Left kidney (tissue), 8 donors: ENCODE measurements at places on chromosomes 12 and 14. TPM values are rescaled to one million over a fixed set of nuclear protein-coding genes. Genes with fewer than 3 reads are reported as not detected.

Gene SLCO1B1
- not detected for polyA plus RNA-seq

Gene PDE3A
- 26.8 TPM for polyA plus RNA-seq

DNA sequence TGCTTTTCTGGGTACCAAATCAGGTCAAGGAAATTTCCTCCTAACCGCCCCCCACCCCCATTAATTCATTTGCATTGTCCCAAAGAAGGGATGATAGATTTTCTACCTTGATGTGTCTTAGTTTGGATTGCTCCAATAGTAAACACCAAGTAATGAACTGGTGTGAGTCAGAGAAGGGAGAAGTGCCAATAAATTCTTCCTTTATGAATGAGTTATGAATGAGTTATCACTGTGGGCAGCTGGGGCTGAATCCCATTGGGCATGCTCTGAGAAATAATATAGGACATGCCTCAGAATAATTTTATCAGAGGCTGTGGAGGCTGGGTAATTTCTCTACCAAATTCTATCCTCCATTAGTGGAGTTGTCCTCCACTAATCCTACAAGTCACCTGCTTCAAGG, 277.9 kb upstream of the FLRT2 start:
- DNase-seq = no peak

- peak; percentile 25 for DNase-seq
Measured at GRCh38 chr12:45305907-45306306, 90.0 kb downstream of the ANO6 start.

Gene SRRM4
- 0.02 TPM for polyA plus RNA-seq

GRCh38 chr14:103220134-103220981, 97.1 kb downstream of the TNFAIP2 start:
- DNase-seq = no peak

GRCh38 chr12:57895389-57896114, 45.8 kb upstream of the ATP23 start:
- DNase-seq = no peak

- DNase-seq = no peak
Measured at GRCh38 chr12:15733136-15733535, 56.1 kb downstream of the EPS8 start.

DNA sequence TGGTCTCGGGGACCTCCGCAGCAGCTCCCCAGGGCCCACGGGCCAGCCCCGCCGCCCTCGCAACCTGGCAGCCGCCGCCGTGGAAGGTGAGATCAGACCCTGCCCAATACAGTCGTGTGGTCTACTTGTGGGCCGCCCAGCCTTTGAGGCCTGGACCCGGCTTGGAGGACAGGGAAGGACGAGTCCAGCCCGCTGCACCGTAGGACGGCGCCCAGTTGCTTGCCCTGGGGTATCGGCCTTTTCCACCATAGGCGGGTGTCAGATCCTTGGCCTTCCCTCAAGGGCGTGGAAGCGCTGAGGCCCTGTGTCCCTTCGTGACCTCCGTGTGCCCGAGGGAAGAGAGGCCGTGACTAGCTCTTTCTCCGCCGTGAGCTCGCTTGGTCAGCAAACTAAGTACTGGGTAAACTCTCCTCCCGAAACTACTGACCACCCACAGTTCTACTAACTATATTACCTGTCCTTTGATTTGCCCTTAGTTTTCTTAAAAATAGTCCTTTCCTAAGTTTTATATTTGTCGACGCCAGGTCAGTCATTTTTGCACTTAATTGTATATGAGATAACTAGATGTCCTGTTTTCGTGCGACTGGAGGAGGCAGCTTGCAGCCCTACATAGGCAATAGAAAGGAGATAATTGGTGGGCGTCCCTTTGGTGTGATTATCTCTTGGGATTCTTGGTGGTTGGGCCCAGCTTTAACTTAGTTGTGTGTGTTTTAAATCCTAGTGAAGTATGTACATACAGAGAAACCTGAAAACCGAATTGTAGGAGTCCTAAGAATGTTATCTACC, 757 bp downstream of the SLC25A3 start:
- DNase-seq = peak; percentile 32

DNA sequence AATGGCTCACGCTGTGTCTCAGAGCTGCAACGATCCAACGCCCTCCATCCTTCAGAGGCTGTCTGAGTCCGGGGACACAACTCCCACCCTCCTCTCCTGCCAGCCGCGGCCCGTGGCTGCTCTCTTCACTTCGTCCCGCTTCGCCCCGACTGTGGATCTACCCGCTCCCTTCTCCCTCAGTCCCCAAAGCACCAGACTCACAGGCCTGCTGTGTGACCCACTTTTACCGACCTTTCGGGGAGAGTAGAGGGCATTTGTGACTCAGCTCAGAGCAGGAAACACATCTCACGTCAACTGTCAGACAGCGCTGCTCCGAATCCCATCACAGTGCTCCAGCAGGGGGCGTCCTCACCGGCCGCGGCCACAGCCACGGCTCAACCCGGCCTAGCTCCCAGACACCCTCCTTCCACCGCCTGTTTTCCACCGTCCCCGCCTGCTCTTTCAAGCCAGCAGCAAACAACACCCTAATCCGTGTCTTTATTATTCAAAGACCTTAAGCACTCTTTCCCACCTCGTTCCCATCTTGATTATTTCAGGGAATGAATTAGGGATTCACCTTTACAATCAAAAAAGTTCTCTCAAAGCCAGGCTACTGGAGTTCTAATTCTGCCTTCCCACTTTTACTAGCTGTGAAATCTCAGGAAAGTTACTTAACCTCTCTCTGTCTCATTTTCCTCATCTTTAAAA, 5.0 kb upstream of the AQP2 start:
- peak; percentile 67 for DNase-seq

Gene CLEC6A
- polyA plus RNA-seq = 0.27 TPM

Gene TMTC1
- 26.2 TPM for polyA plus RNA-seq

DNA sequence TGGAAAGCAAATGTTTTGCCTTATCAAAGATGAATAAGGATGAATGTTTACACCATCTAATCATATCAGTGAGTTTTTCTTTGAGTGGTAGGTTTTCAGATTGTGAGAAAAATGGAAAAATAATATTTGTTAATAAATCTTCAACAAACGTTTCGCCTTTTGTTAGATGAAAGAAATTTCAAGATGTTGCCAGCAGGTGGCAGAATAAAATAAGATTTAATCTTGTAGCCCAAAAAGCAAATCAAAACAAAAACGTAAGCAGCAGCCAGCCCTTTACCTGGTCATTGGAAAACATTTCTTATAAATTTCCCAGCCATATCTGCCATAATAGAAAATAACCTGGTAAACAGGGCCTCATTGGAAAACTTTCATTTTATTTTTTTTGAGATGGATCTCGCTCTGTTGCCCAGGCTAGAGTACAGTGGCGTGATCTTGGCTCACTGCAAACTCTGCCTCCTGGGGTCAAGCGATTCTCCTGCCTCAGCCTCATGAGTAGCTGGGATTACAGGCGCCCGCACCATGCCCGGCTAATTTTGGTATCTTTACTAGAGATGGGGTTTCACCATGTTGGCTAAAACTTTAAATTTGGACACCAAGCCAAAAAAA, 15.4 kb upstream of the TMEM120B start:
- peak; percentile 63 for DNase-seq

GRCh38 chr12:96233168-96233567, 39.0 kb downstream of the ELK3 start:
- no peak for DNase-seq

DNA sequence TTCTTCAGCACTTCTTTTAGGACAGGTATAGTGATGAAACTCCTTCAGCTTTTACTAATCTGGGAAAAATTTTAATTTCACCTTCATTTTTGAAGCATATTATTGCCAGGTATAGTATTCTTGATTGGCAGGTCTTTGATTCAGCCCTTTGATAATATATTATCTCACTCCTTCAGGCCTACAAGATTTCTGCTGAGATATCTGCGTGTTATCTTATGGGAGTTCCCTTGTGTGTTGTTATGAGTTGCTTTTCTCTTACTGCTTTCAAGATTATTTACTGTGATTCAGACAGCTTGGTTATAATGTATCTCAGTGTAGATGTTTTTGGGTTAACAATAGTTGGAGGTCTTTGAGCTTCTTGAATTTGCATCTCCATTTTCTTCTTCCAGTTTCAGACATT, 87.4 kb downstream of the ATF7IP start:
- DNase-seq = no peak

GRCh38 chr12:87849074-87849473, 180.1 kb downstream of the C12orf50 start:
- DNase-seq = no peak

DNA sequence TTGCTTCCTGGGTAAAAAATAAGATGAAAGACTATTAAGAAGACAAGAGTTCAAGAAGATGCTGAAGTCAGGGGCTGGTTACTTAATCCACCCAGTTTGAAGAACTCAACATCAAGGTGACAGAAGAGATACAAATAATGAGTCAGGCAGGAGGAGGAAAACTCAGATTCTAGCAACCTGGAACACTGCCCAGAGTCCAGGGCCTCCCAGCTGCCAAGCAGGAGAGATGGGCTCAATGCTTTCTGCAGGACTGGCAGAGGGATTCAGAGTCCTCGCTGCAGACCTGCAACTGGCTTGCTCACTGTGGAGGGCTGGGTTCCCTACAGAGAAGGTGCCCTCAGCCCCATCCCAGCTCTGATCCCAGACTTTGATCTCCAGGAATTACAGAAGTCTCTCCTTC, 28.6 kb upstream of the CEBPE start:
- DNase-seq = no peak

Gene BMP4
- 44.5 TPM for polyA plus RNA-seq

Gene RAB15
- polyA plus RNA-seq = 27.3 TPM

Gene TNFRSF1A
- 89.8 TPM for polyA plus RNA-seq

DNA sequence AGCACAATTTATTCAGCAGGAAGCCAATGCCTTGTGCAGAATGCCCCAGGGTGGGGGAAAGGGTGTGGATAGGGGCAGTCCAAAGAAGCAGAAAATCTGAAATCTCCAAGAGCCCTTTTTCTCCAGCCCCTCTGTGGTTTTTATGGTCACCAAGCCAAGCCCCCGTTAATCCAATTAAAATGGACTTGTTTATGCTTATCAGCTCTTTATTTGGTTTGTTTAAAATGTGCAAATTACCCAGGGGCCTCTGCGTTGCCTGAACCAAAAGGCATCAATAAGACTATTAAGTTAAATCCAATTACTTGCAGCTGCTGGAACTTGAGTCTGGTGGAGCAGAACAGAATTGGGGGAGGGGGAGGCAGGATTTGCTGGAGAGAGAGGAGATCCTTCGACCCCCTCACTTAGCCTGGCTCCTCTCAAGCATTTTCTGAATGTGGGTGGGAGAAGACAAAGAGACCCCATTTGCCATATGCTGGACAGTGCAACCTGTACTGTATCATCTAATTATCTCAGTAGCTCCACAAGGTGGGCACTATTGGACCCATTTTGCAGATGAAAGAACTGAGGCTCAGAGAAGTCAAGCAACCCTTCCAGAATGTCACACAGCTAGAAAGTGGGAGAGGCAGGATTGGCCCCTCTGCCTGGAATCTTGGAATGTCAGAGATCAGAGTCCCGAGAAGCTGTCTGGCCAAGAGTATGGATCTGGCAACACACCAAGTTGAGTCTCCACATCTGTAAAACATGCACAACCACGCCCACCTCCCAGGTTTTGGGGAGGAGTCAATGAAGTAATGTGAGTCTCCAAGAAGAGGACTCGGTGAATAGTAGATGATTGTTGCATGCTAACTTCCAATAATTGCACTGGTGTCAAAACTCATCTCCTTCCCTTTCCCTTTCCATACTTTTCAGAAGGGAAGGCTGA, 66.9 kb downstream of the CMKLR1 start:
- DNase-seq = no peak

Gene KANSL2
- polyA plus RNA-seq = 63.5 TPM

DNA sequence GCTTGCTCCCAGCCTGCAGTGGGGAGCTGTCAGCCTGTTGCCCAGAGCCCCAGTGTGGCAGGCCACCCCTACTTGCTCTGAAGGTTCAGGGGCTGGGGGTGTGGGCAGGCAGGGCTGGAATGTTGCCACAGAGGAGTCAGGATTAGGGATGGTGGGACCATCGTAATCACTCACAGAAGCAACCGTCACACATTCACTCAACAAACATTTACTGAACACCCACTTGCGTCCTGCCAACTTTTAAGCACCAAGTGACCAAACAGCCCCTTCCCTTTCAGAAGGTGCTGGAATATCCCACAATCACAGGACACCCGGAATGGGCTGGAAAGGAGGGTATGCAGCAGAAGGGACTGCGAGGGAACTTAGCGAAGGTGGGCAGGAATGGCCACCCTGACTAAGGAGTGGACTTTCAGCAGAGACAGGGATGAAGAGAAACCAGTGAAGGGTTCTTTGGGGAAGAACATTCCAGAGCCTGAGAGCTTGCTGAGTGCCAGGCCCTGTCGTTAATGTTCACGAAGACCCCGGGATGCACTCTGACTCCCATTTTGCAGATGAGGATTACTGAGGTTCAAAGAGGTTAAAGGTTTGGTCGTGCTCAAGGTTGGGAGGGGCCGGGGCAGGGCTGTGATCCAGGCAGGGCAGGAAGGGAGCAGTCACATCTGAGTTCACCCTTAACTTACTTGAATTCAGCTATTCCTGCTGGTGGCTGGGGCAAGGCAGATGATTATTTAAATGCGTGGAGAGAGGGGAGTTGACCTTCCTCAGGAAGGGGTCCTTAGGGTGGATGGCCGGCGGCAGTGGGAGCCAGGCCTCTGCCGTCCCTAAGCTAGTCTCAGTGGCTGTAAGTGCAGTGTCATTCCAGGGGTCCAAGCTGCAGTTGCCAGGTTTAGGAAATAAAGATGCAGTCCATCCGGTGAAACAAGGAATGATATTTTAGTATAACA, 2.3 kb upstream of the ZBTB42 start:
- no peak for DNase-seq

GRCh38 chr12:3332188-3332587, 158.8 kb upstream of the PRMT8 start:
- no peak for DNase-seq

GRCh38 chr14:91059576-91060350, 678 bp downstream of the RPS6KA5 start:
- peak; percentile 24 for DNase-seq

DNA sequence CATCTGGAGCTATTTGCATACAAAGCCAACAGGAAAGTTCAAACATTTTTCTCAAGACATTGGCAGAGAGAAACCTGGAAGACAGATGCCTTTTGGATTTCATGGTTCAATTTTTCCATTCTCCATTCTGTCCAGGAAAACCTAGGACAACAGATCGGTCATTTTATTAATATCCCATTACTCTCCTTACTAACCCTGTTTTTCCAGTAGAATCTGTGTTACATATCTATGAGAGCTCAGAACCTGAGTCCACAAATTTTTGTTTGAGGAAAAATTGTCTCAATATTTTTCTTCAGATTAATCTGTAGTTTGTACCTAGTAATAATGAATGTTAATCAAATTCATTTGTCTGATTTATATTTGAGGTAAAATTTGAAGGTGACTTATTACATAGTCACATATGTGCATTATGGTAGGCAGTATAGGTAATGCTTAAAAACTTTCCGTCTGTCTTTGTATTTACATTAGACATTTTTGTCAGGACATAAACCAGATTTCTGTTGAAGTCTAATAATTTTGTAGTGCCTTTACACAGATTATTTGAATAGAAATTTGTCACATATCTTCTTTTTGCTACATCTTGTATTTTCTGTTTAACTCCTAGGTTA, 75.3 kb downstream of the CCDC91 start:
- DNase-seq = no peak

Gene CCDC38
- polyA plus RNA-seq = 1.1 TPM

Gene BRMS1L
- polyA plus RNA-seq = 24.0 TPM

GRCh38 chr12:132286912-132287311, 42.5 kb downstream of the GALNT9 start:
- DNase-seq = no peak

- DNase-seq = no peak
Measured at GRCh38 chr12:50625029-50625925, 120.5 kb downstream of the DIP2B start.

GRCh38 chr14:82094829-82095345, 561.2 kb upstream of the SEL1L start:
- no peak for DNase-seq

Gene ST8SIA1
- 8.5 TPM for polyA plus RNA-seq
